ENCODE measurements at places on chromosomes 6 and 20.

- no peak for DNase-seq
These were observed 54.6 kb upstream of the POLR1H start for GRCh38 chr6:30006170-30007131.

GRCh38 chr6:123875784-123876183, 72.1 kb downstream of the NKAIN2 start:
- DNase-seq = no peak

DNA sequence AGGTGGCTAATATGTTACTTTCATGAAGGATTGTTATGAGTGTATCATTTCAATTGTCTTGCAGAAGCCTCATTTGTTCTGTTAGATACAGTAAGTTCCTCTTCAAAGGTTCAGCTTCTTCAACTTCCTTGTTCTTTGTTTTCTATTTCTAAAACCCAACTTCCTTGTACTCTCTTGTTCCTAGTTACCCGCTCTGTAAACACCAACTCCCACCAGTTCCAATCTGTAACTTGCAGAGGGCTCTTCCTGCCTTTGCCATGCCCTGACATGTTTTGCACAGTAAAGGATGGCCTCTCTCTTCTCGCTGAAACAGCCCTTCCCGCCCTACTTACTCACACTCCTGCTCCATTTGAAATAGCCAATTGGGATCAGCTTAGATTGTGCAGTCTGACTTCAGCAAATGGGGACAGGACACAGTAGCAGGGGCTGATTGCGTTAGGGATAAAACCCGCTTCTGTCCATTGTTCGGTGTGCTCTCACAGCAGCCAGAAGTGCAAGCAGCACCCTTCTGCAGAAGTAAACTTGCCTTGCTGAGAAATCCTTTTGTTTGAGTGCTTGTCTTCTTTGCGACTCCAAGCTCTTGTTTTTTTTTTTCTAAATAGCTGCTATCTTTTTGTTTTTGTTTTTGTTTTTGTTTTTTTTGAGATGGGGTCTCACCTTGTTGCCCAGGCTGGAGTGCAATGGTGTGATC, 45.9 kb upstream of the POU5F1 start:
- no peak for DNase-seq

DNA sequence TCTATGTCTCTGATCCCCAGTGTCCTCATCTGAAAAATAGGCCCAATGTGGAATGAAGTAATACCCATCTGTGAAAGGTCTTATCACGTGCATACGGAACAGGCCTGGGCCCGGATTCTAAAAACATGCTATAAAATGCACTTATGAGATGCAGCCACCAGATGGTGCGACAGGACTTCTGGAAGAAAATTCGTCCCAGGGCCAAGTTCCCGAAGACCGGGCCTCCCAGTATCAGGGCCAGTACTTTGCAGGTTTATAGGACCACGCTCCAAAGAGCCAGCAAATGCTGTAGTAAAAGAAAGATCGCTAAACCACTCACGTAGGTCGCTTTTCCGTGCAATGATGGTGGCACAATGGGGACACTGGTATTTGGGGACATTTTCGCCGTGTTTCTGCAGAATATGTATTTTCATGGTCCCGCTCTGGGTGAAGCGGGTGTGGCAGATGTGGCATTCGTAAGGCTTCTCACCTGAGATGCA, 10.6 kb downstream of the CTCFL start:
- DNase-seq = no peak

DNA sequence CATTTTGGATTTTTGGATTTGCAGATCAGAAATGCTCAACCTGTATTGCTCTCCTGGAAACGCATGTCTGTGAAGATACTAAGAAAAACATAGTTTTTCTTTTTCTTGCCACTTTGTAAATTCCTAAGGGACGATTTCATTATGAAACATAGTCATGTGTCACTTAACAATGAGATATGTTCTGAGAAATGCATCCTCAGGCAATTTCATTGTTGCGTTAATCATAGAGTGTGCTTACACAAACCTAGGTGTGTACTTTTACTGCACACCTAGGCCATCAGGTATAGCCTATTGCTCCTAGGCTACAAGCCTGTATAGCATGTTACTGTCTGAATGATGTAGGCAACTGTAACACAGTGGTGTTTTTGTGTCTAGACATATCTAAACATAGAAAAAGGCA, 13.4 kb upstream of the THEMIS start:
- no peak for DNase-seq

- DNase-seq = no peak
These were observed 49.4 kb downstream of the PSMG4 start for GRCh38 chr6:3308106-3308505.

GRCh38 chr20:11035211-11035610, 361.4 kb upstream of the JAG1 start:
- DNase-seq = no peak

DNA sequence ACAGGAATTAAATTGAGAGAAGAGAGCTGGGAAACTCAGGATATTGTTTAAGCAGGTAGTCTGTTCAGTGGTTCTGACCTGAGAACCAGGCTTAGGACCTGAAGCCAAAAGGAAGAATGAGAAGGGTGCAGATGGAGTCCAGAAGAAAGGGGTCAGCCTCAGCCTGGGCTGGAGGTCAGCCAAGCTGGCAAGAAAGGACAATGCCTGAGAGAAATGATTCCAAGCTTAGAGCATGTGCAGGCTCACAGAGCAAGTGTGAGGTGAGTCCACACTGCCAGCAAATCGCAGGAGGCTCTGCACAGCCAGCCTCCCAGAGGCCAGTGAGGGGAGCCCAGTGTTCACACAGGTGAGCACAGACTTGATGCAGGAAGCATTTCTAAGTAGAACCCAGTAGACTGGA, 47.3 kb downstream of the DAAM2 start:
- DNase-seq = no peak

DNA sequence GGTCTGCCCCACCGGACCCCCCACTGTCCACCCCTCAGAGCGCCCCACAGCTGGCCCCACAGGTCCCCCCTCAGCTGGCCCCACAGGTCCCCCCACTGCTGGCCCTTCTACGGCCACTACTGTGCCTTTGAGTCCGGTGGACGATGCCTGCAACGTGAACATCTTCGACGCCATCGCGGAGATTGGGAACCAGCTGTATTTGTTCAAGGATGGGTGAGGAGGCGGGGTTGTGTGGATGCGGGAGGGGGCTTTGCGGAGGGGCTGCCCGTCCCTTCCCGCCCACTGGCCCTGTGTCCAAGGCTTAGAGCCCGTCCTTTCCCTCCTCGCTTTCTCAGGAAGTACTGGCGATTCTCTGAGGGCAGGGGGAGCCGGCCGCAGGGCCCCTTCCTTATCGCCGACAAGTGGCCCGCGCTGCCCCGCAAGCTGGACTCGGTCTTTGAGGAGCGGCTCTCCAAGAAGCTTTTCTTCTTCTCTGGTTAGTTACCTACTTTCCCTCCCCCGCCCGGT, 4.7 kb downstream of the MMP9 start:
- no peak for DNase-seq

DNA sequence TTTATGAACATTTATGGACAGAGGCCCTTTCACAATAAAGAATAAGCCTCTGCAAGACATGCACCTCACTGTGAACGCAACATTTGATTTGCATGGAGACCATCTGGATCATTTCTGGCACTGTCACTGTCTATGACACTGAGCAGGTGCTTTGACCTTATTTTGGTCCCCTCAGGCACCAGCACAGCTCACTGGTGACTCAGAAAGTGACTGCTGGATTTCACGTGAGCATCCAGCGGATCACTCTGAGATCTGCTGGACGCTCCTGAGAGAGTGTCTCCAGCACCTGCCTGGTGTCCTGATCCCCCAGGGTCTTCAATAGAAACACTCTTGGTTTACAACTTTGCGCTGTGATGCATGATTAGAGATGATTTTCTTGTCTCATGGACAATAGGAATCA, 375.7 kb downstream of the TENT5A start:
- DNase-seq = no peak

DNA sequence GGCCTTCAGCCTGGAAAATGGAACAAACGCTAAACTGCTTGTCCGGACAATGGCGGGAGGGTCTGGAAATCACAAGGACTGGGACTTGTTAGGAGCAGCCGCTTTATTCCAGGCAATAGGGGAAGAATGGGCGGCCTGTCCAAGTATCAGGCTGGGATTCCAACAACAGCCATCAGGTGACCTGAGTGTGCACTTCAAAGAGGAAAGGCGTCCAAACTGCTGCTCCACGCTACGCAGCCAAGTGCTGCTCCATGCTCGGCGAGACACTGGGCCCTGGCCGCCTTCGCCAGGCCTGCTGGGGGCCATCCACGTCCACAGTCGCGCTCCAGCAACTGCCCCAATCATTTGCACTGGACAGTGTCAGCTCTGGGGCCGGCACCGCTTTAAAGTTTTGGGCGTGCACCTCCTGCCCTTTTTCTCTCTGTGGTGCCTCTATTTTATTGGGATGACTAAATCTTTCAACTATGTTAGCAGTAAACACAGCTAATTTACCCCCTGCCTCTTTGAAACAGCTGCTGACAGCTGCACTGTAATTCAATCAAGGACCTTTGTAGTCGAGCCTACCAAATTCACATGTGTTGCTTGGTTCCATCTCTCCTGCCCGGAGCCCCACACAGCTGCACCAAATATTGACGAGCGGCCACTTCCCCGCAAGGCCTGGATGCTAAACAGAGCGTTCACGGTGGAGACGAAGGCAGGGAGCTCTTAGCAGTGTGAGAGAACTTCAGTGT, 98.3 kb downstream of the BMP7 start:
- no peak for DNase-seq

GRCh38 chr6:112049026-112049799, 4.7 kb upstream of the CCN6 start:
- no peak for DNase-seq

DNA sequence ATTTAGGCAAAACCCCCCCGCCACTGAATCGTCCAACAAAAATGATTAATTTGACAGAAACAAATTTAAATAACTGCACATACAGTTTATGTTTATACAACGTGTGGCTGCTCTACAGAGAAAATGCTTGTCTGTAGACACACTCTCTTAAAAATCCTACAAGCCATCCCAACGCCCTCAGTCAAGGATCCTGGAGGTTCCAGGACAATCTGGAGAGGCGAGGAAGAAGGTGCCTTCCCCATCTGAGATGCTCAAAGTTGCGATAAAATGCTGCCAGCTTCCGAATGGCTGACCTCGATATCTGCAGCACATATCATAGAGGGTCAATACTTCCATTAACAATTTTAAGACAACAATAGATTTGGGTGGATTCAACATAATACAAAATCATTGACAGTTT, 25.3 kb downstream of the ZNF217 start:
- no peak for DNase-seq

- no peak for DNase-seq
These were observed 8.0 kb upstream of the ARG1 start for GRCh38 chr6:131565056-131565455.

- no peak for DNase-seq
These were observed 84.9 kb downstream of the ANKRD60 start for GRCh38 chr20:58143531-58143930.
